ENCODE measurements at places on chromosomes 4 and X.

DNA sequence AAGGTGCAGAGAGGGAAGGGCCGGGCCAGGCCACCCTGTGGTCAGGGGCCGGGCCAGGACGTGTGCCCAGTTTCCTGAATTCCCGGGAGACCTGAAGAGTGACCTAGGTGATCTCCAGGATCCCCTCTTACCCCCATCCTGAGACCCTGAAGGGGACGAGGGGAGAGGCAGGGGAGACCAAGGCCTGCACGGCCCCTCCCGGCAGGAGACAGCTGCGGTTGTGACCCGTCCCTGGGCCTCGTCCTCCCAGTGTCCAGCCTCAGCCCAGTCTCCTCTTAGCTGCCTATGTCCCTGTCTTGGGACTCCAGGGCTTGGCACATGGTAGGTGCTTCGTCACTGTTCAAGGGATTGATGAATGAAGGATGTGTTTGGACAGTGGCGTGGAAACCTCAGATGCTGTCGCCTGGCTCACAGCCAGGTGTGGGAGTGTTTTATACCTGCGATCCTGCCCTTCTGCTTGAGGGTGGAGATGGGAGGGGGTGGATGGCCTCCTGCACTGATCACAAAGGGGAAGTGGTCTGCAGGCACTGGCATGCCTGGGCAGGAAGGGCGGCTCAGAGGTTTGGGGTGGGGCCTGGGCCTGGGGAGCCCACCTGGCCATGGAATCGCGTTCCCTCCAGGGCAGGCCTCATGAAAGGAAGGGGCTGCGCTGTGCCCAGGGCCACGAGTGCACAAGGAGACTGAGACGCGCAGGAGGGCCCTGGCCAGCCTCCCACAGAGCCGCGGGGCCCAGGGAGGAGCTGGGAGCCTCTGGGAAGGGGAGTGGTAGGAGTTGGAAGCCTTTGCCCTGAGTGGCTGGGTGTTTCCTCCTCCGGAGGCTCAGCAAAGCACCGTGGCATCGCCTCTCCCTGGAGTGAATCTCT lies 6.9 kb downstream of the SH3TC1 start:
- DNase-seq: no peak

DNA sequence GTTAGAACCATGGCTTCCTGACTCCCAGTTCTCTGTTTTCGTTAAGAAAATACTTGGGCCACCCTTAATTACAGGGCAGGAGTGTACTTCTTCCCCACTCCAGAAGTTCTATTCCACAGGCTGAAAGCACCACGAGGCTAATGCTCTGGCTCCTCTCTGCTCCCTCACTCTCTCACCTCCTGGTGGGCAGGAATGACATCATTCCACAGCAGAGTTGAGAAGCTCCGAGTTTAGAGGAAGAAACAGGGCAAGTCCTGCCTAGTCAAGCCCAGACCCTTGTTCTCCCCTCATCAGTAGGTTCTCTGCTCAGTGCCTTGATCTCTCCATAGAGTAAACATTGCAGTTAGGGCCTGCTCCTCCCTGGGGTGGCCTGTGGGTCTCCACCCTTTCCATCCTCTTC lies 343.8 kb upstream of the CLNK start:
- no peak for DNase-seq

- DNase-seq: no peak
These were observed 8.4 kb downstream of the TLR10 start for GRCh38 chr4:38774181-38774955.

GRCh38 chr4:88029556-88029955 lies 22.1 kb downstream of the PKD2 start:
- no peak for DNase-seq

DNA sequence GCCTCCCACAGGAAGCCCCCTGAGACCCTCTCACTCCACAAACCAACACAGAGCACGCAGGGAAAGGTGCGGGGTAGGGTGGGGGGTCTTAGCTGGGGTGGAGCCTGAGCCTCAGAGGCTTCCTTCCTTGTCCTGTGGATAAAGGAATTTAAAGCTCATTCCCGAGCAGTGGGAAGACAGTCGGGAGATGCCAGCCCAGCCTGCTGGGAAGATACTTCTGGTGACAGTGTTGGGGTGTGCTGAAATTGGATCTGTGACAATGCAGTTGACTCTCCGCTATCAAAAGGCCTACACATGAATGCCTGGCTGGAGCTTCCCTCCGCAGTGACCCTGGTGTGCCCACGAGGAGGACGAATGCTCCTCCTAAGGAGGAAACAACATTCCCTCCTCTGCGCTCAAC lies 45.5 kb downstream of the JAKMIP1 start:
- no peak for DNase-seq

DNA sequence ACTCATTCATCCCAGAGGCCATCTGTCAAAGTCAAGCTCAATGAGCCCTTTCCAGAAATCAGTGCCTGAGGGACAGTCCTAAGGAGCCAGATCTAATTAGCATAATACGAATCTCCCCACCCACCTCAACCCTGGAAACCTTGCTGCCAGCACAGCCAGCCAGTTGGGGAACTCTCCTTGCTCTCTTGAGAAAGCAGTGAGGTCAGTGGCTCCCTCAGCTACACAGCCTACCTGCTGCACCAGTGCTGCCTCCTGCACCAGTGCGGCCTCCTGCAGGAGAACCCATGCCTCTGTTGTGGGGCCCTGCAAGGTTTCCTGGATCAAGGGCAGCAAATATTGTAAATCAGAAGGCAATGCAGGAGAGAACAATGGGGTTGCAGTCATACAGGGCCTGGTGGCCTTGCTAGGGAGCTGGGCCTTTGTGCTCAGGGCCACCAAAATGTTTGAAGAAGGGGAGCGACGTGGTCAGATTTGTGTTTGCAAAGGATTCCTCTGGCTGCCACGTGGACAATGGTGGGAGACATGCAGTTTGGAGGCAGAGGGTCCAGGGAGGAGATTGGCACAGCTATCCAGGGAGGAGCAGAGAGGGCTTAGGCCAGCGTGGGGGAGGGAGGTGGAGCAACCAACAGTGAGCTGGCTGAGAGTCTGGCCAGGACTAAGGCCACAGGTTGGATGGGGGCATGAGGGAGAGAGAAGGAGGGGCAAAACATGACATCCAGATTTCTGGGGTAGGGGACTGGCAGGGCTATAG lies 124.3 kb upstream of the MAMLD1 start:
- no peak for DNase-seq

- no peak for DNase-seq
These were observed 36.3 kb upstream of the TENM3 start for GRCh38 chr4:182206916-182207315.

GRCh38 chr4:61149278-61149677 lies 50.8 kb upstream of the ADGRL3 start:
- no peak for DNase-seq

GRCh38 chrX:103845165-103845653 lies 13.2 kb upstream of the RAB9B start:
- no peak for DNase-seq

- no peak for DNase-seq
These were observed 13.0 kb upstream of the SEPSECS start for GRCh38 chr4:25172961-25173915.

Measured in CMK (cell line).